ENCODE measurements at places on chromosomes 1 and 21.
A peak's percentile ranks its signal among the peaks of the same experiment; 100 is the strongest.

DNA sequence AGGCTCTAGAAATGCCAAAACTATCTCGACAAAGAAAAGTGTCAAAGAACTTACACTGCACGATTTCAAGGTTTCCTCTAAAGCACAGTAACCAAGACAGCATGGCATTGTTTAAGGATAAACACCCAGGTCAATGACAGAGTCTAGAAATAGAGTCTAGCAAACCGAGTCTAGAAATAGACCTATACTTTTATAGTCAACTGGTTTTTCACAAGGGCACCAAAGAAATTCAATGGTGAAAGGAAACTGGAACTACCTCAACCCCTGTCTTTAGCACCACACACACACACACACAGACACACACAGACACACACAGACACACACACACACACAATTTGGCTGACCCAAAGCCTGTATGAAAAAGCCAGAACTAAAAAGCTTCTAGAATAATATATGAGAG lies 67.1 kb upstream of the PGBD5 start:
- DNase-seq = no peak

GRCh38 chr21:36589352-36589971 lies 109.5 kb upstream of the SIM2 start:
- DNase-seq = no peak

DNA sequence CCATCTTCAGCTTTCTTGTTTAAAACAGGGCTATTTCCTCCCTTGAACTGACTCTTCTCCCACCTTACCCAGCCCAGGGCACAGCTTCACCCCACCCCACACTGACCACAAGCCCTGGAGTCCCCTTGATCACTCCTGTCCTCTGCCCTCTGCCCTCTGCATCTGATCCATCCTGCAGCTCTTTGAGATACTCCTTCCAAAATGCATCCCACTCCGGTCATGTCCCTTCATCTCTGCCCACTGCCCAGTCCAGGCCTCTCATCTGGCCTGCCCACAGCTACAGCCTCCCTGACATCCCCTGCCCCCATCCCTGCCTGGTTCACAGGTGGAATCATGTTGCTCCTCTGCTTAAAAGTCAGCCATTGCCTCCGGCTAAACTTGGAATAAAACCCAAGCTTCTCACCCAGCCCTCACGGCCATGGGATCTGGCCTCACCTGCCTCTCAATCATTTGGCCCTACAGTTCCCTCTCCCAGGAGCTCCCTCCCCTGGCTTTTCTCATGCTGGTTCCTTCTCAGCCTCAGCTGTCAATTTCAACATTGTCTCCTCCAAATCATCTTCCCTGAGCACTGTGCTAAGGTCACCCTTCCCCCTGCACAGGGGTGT lies 202.0 kb downstream of the MATN1 start:
- no peak for DNase-seq

DNA sequence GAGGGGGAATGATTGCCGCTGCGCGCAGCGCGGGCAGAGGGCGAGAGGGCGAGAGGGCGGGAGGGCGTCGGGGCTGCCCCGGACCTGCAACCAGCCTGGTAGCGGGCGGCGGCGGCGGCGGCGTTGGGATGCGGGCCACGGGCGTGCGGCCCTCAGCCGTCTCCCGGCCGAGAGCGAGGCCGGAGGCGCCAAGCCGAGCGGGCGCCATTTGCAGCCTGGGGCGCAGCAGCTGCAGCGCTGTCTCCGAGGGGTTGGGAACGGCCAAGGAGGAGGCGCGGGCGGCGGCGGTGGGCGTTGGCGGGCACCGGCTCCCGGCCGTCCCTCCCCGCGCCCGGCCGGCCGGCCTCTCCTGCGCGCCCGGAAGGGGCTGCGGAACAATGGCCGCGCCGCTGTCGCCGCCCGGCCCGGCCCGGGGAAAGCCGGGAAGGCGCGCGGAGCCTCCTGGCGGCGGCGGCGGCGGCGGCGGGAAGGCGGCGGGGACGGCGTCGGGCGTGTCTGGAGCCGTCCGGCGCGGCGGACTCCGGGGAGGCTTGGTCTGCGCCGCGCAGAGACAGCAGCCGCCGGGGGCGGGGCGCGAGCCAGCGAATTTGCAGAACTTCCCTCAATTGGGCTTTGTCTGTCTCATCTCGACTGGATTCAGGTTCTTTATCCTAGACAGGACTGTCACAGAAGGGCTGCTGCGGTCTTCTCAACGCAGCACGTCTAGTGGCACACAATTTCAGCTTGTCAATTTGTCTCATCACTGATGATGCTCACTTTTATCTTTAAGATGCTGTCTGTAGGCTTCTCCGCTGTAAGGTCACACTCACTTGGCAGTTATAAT lies 35.7 kb downstream of the ZBTB8B start:
- DNase-seq = peak; percentile 7

- DNase-seq = no peak
Observed at GRCh38 chr1:50427818-50428779, 4.9 kb upstream of the DMRTA2 start.

DNA sequence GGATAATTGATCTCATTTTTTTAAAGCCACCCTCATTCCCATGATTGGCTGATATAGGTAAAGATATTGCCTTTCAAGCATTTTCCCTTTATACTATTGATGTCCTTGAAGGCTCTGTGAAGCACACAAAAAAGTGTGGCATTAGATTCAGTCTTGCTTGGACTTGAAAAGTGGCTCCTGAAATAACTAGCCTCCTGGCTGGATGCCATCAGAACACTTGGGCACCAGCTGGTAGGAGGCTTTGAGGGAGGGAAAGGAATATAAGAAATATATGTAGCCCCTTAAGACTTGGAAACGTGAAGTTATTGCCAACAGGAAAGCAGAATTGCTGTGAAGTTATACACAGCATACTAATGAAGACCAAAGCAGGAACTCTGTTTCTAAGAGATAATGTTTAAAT lies 14.1 kb downstream of the MTR start:
- no peak for DNase-seq

DNA sequence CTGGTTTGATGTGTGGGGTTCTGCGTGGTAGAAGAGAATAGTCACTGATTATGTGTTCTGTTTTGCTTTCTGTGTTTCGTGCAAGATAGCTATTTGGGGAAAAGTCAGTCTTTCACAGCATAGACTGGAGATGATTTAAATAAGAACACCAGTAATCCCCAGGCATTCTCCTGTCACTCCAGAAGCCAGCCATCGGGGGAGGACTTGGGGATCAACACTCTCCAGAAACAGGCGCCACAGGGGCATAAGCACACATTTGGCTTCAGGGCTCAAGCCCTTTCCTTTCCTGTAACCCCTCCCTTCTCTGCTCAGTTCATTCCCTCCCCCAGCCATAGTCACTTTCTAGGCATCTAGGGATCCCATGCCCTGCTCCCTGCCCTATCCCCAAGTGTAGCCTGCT lies 97.3 kb upstream of the BEND5 start:
- DNase-seq = no peak

- DNase-seq = no peak
Observed at GRCh38 chr1:18537386-18538306, 56.9 kb downstream of the KLHDC7A start.

- DNase-seq = no peak
Observed at GRCh38 chr1:210758761-210759160, 375.2 kb downstream of the KCNH1 start.

DNA sequence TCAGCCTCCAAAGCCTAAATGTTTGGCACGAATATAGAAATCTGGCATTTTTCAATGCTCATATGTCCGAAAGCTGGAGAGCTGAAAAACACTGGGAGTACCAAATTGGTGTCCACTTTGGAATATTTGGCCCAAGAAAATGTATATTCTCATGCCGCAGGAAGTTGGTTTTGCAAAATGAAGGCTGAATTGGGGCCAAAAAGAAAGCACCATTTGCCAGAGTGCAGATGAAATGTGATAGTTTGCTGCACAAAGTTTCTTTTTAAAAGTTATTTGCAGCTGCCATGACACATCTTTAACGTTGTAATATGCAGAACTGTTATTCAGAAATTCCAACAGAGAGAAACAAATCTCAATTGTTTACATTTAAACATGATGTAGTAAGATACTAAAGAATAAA lies 124.2 kb upstream of the LYPLAL1 start:
- DNase-seq = no peak

DNA sequence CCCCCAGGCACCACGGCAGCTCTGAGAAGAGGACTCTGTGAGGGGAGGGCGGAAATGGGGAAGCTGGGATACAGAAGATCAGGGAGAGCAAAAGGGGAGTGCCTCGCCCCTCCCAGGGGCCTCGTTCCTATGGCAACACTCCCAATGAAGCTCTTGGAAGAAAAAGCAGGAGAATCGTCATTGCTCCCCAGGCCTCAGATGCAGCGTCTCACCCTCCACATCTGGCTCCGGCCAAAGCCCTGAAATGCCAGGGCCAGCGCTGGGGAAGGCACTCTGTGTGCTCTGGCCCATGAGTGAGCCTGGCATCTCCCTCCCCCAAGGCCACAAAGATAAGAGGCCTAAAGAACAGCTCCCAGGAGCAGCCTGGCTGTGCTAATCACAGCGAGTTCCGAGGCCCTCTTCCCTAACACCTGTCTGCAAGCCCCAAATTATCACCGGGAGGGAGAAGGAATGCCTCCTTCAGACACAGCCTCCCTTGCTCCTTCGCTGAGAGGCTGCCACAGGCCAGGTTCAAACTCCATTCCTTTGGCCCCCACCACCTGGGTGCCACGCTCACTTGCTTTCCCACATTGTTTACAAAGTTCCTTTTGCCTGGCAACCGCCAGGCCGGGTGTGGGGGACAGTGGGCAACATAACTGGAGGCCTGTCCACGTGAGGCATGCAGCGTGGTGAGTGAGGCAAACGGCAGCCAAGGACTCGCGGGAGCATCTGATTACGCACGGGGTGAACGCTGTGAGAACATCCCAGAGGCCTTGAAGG lies 27.8 kb downstream of the ECE1 start:
- DNase-seq = no peak

- no peak for DNase-seq
Observed at GRCh38 chr1:9413877-9414213, 121.2 kb downstream of the SPSB1 start.

DNA sequence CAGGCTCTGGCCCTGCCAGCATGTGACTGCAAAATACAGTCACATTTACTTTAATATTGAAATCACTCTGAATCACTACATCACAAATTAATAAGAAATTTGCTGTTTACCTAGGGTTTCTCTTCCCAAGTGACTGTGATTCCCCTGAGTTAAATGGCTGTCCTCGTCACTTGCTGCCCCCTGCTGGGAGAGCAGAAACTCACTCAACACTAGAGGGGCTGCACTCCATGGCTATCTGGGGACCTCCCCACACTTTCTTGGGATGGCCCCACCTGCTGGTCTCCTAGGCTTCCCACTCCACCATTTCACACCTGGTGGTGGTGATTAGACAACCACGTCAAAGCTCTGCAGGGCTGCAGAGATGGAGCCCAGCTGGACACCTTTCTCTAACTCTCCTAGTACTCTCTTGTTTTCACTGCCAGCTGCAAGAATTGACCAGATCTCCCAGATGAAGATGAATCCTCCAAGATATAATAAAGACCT lies 63.4 kb downstream of the CD2 start:
- DNase-seq = peak; percentile 76

DNA sequence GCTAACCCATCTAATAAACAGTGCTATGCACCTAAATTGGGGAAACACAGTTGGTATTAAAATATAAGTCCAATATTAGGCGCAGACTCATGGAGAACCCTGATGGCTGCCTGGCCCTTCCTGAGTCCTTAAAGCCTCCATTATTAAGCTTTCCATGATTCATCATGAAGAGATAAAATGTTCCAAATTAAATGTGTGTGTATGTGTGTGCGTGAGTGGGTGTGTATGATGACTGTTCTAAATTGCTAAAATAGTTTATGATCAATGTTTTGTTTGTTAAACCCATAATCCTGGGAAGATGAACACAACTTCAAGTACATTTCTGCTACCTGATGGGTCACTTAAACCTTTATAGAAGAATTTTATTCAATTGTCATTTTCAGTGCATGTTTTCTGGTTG lies 6.3 kb upstream of the RBBP5 start:
- no peak for DNase-seq

GRCh38 chr1:225670356-225670755 lies 17.4 kb upstream of the ENAH start:
- no peak for DNase-seq

DNA sequence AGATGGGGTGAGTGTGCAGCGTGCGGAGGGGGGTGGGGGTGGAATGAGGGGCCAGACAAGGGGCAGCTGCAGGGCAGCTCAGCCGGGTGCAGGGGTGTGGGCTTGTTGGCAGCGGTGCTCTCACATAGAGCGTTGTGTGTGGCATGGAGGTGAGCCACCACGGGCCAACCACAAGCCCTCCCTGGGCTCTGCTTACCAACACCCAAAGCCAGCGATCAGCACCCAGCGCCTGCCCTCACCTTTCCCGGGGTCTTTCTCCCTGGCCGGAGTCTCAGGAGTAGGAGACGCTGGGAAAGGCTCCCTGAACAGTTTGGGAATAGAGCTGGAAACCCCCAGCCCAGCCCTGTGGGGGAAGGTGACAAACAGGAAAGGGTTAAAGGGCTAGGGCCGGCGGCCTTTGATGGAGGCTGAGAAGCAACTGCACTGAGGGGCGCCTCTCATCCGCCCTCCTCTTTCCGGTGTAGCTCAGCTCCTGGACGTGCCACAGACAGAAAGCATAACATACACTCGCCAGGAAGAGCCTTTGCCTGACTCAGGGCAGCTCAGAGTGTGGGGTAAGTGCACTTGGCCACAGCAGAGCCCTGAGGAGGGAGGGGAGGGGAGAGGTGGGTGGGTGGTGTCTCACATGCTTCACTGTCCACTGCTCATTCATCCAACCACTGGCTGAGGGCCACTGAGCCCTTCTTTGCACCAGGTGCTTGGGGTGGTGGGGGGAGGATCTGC lies 577 bp downstream of the IKBKE start:
- DNase-seq = peak; percentile 27

DNA sequence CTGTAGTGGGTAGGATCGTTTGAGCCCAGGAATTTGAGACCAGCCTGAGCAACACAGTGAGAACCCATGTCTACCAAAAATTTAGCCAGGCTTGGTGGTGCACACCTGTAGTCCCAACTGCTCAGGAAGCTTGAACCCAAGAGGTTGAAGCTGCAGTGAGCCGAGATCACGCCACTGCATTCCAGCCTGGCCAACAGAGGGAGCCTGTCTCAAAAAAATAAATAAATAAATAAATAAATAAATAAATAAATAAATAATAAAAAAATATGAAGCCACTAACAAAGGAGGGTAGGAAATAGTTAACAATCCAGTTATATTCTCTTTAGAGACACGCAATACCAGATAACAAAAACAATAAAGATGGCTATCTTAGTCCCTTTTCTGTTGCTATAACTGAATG lies 11.9 kb upstream of the CBR3 start:
- DNase-seq = no peak

- DNase-seq = no peak
Observed at GRCh38 chr1:247614625-247615024, 9.2 kb downstream of the OR2G3 start.
